ENCODE measurements at places on chromosomes 11 and 22. TPM values are rescaled to one million over a fixed set of nuclear protein-coding genes. Genes with fewer than 3 reads are reported as not detected.
A peak's percentile ranks its signal among the peaks of the same experiment; 100 is the strongest.

GRCh38 chr11:3810951-3811350 is 2.6 kb downstream of the PGAP2 start:
- H3K4me1 ChIP-seq, result peaks cover 9% of the 10 kb centered on the region
- H3K4me3 ChIP-seq, result no peak overlapping the region
- no peaks in the 10 kb centered on the region for H3K36me3 ChIP-seq
- H3K27me3 ChIP-seq, result no peaks in the 10 kb centered on the region

DNA sequence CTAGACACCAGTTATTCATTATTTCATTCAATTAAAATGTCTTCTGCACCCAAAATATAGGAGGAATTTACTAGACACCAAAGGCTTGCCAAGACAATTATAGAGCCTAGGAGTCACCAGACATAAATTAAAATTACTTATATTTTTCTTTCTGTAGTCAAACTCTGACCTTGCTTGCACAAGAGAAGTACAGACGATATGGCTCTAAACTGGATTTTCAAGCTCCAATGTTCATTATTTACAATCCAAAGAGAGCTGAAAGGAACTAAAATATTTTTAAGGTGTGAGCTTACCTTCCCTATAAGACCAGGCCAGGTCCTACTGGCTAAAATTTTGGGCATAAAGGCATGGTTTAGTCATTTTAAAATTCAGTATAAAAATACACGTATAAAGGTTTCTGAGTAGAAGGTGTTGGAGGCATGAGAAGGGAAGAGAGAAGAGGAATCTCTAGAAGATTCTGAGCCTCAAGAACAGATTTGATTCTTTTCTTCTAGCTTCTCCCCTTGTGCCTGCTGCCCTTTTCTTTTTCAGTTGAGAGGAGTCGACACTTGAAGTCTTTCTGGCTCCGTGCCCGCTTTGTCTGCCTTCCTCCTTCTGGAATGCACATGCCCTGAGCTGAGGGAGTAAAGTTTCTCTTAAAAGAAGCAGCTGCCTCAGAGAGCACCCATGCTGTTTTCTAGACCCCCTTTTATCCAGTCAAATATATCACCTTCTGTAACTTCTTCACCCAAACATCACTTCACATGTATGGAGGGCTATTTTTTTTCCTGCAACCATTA is 13.5 kb downstream of the C11orf97 start:
- H3K27me3 ChIP-seq, result no peaks in the 10 kb centered on the region
- no peaks in the 10 kb centered on the region for H3K36me3 ChIP-seq
- peak; percentile 76 for DNase-seq
- H3K4me1 ChIP-seq, result peaks cover 11% of the 10 kb centered on the region
- no peak overlapping the region for H3K4me3 ChIP-seq
- no peak overlapping the region for H3K27ac ChIP-seq

DNA sequence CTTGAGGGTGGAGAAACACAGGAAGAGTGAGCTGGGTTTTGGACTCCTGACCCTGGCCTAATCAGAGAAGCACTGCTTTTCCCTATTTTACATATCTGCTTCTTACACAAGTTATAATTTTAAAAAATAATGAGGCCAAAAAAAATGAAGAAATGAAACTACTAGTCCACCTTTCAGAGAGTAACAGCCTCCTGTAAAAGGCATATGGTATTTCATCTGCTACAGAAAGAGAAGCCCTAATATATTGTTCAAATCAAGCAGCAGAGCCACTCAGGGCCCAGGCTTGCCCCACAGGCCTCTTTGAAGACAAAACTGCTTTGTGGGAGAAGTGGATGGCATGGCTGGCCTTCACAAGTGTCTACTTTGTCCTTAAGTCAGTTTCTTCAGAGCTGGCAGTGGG is 10.0 kb downstream of the DIXDC1 start:
- DNase-seq, result no peak
- no peaks in the 10 kb centered on the region for H3K4me1 ChIP-seq
- H3K27ac ChIP-seq, result no peak overlapping the region
- no peaks in the 10 kb centered on the region for H3K36me3 ChIP-seq
- no peak overlapping the region for H3K4me3 ChIP-seq
- H3K27me3 ChIP-seq, result no peaks in the 10 kb centered on the region

DNA sequence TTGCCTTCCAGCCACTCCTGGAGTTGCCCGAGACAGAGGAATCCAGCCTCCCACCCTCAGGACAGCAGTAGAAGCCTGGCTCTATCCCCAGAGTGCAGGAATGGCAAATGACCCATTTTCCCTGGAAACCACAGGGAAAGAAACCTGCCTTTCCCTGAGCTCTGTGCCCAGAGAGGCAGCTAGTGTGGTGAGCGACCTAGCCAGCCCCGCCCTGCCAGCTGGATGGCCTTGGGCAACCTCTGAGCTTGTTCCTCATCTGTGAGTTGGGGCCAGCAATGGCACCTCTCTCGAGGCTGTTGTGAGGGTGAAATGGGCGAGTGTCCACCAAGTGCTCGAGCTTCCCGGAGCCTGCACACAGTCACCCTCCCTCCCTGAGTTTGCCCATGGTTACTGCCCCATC is 3.7 kb downstream of the OMP start:
- peaks cover 5% of the 10 kb centered on the region for H3K4me1 ChIP-seq
- DNase-seq, result no peak
- no peak overlapping the region for H3K27ac ChIP-seq
- H3K36me3 ChIP-seq, result no peaks in the 10 kb centered on the region
- no peaks in the 10 kb centered on the region for H3K27me3 ChIP-seq

DNA sequence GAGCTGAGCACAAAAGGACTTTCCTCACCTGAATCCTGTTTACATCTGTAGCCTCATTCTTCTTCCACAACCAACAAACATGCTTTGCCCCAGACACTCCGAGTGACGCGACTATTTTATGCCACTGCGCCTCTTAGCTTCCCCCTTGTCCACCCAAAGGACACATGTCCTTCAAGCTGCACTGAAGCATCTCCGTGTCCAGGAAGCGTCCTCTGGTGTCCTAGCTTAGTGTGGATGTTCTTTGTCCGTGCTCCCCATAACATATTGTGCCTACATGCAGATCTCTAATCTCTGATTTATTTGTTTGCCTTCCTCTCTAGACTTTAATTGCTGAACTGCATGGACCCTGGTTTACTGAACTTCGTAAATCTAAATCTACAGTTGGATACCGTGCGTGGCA is 20.1 kb upstream of the CECR2 start:
- H3K4me3 ChIP-seq, result no peak overlapping the region
- H3K27ac ChIP-seq, result no peak overlapping the region
- H3K36me3 ChIP-seq, result no peaks in the 10 kb centered on the region
- DNase-seq, result no peak
- H3K27me3 ChIP-seq, result no peaks in the 10 kb centered on the region
- no peaks in the 10 kb centered on the region for H3K4me1 ChIP-seq

DNA sequence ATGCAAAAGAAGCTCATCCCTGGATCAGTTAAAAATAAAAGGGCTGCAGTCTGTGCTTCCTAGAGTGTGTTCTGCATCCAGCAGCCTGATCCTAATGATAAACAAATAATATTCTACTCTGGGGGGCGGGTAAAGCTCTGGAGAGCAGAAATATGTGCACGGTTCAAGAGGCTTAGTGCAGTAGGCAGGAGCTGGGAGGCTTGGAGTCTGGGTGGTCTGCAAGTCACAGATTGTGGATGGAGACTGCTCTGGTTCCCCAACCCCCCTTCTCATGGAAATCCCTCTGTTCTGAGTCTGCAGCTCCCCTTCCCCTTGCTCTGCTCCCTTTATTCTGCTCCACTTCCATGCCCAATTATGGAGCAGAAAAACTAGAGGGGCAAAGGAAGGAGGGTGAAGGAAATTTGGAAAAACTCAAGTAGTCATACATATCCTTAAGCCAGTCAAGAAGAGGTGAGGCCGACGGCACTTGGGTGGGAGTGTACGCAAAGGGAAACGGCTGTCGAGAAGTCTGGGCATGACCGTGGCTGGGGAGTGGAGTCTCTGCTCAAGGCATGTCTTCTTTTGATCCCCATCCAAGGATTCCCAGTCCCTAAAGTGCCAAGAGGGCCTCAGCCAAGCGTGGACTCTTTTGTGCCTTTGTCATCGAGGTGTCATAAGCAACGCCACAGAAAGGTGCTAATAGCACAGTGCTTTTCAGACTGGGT is 16.3 kb upstream of the CLMP start:
- DNase-seq, result no peak
- no peak overlapping the region for H3K4me3 ChIP-seq
- no peaks in the 10 kb centered on the region for H3K36me3 ChIP-seq
- H3K27me3 ChIP-seq, result no peaks in the 10 kb centered on the region

DNA sequence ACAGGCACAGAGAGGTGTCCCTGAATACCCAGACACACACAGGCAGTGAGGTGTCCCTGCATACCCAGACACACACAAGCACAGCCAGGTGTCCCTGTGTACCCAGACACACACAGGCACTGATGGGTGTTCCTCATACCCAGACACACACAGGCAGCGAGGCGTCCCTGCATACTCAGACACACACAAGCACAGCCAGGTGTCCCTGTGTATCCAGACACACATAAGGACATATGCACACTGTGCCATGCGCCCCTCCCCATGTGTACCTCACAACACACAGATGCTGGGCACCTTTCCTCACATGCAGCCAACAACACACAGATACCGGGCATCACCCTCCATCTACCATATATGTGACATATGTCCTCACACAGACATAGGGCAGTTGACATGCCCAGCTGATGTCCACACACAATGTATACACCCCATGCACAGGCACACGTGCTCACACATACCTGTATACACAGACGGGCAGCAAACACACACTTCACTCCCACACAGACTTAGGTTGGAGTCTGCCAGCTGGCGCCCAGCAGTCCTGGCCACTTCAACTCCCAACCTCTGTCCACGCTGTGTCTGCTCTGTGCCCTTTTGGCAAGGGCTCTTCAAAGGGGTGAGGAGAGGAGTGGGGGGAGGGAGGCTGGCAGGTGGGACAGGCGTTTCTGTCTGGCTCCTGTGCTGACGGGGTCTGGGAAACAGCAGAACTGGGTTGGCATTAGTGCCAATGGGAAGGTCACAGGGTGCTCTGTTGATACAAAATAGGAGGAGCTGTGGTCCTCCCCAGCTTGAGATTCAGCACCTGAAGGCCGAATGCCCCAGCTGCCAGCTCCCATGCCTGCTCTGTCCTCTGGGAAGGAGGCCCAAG is 69.4 kb upstream of the ALX4 start:
- no peaks in the 10 kb centered on the region for H3K4me1 ChIP-seq
- no peaks in the 10 kb centered on the region for H3K36me3 ChIP-seq
- no peaks in the 10 kb centered on the region for H3K27me3 ChIP-seq

DNA sequence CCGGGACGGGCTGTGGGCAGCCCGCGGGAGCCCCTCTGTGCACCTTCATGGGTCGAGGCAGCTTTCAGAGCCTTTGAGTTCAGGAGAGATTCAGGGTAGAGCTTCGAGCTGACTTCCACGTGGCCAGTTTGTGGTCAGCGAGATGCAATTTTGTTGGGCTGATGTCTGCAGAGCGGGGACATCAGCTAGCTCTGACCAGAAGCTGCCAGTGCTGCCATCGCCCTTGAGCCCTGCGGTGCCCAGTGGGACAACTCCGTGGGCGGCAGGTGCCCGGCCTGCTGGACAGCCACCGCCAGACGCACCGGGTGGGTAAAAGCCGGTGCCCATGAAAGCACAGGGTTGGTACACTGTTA is 719 bp downstream of the TALDO1 start:
- peak overlapping the region; percentile 97 for H3K4me3 ChIP-seq
- peaks cover 76% of the 10 kb centered on the region for H3K4me1 ChIP-seq
- peak; percentile 86 for DNase-seq
- H3K27me3 ChIP-seq, result no peaks in the 10 kb centered on the region

DNA sequence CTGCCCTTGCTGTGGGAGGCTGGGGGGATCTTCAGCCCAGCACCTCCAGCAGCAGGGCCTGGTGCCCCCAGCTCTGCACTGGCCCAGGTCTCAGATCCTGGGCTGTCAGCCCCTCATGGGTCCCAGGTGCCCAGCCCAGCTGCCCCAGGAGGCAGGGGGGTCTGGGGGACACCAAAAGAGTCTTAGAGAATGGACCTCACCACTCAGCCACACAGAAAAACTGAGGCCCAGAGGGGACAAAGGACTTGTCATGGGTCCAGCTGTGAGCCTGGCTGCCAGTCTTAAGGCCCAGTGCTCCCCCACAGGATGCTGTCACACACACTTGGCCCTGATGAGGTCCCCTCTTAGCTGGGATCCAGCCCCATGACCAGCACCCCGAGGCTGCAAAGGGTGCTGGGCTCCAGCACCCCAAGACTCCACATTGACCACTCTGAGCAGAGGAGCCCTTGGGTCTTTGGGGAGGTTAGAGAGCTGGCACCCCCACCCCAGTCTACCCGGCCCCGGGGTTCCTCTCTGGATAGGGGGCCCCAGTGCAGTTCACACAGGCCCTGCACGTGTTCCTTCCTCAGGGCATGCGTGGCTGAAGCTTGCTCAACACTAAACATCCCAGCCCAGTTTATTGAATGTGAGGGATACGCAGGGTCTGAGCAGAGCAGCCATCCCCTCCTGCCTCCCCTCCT is 54.4 kb downstream of the IGLL5 start:
- no peaks in the 10 kb centered on the region for H3K36me3 ChIP-seq
- peaks cover 3% of the 10 kb centered on the region for H3K27me3 ChIP-seq
- H3K4me3 ChIP-seq, result no peak overlapping the region
- H3K4me1 ChIP-seq, result no peaks in the 10 kb centered on the region
- DNase-seq, result peak; percentile 74
- peak overlapping the region; percentile 4 for H3K27ac ChIP-seq

DNA sequence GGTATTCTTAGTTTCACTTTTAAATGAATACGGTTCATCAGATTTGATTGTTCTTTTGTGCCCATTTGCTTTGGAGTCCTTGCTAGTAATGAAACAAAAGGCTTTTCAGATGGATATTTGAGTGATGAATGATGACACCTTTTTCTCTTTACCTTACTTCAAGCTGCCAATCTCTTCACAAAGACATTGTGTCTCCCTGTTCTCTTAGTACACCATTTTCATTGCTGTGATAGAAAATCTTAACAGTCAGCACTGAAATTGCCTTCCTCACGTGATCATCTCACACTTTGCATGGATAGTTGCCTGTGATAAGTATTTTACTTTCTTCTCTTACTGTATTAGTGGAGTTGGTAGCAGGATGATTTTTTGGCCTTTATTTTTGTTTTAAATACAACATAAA is 396.6 kb downstream of the NELL1 start:
- no peak for DNase-seq
- no peaks in the 10 kb centered on the region for H3K36me3 ChIP-seq
- no peaks in the 10 kb centered on the region for H3K27me3 ChIP-seq
- no peak overlapping the region for H3K27ac ChIP-seq

DNA sequence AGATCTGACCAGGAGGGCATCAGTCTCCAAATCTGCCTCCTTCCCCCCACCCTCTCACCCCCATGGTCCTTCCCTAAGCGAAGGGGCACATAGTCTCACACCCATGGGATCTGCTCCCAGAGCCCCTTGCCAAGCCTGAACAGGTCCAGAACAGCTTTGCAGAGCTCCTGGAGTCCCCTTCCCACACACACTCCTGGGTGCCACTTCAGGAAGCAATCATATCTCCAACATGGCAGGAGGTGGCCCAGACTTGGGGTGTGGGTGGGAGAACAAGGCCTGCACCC is 63.0 kb downstream of the MICAL3 start:
- no peak overlapping the region for H3K27ac ChIP-seq
- H3K4me3 ChIP-seq, result no peak overlapping the region
- peaks cover 64% of the 10 kb centered on the region for H3K4me1 ChIP-seq
- peaks cover 17% of the 10 kb centered on the region for H3K36me3 ChIP-seq
- H3K27me3 ChIP-seq, result no peaks in the 10 kb centered on the region

GRCh38 chr11:95363708-95364107 is 132.7 kb upstream of the SESN3 start:
- no peak for DNase-seq
- H3K4me3 ChIP-seq, result no peak overlapping the region
- H3K27me3 ChIP-seq, result no peaks in the 10 kb centered on the region
- H3K4me1 ChIP-seq, result peaks cover 5% of the 10 kb centered on the region

APOBEC3B gene
- 6.5 TPM for total RNA-seq

CD82 gene
- 65.3 TPM for total RNA-seq

MISFA gene
- total RNA-seq, result 4.3 TPM

MRGPRF gene
- 7.2 TPM for total RNA-seq

Data from spleen (tissue), 13 donors.